EH (cell line): ENCODE measurements at places on chromosomes 6 and 20.

GRCh38 chr20:57899554-57899953, 189.7 kb upstream of the PMEPA1 start:
- DNase-seq, result peak; percentile 11

- DNase-seq, result peak; percentile 80
These were observed 170.1 kb downstream of the CLIC5 start for GRCh38 chr6:45845567-45845966.

GRCh38 chr20:3705970-3706739, 6.2 kb downstream of the SIGLEC1 start:
- no peak for DNase-seq

- DNase-seq, result peak; percentile 35
These were observed 77.3 kb downstream of the CHD6 start for GRCh38 chr20:41540918-41541317.

DNA sequence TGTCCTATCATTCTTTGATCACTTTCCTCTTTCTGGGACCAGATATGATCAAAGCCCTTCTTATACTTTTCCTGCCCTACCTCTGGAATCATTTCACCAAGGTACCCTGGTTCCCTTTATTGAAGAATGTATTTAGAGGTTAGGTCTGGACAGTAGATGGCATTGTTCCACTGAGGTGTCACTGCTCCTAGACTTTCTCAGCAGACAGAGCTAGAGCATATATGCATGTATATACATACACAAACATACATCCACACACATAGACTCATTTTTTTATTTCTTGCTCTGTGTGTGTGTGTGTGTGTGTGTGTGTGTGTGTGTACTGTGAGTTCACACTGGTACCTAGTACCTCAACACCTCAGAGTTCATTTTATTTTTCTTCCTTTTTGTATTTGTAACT, 40.9 kb downstream of the PTPRA start:
- DNase-seq, result no peak

DNA sequence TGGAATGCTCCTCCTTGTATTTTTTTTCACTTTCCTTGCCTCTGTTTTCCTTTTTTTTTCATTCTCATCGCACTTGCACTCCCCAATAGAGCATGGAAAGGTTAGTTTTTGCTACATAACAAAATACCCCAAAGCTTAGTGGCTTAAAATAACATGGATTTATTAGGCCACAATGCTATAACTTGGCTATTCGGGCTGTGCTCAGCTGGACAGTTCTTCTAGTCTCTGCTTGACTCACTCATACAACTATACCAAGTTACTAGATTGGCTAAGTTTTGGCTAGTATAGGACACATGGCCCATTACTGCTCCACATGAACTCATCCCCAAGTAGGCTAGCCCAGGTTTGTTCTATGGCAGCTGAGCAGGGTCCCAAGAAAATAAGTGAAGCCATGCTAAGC, 94.5 kb upstream of the ANKEF1 start:
- no peak for DNase-seq

DNA sequence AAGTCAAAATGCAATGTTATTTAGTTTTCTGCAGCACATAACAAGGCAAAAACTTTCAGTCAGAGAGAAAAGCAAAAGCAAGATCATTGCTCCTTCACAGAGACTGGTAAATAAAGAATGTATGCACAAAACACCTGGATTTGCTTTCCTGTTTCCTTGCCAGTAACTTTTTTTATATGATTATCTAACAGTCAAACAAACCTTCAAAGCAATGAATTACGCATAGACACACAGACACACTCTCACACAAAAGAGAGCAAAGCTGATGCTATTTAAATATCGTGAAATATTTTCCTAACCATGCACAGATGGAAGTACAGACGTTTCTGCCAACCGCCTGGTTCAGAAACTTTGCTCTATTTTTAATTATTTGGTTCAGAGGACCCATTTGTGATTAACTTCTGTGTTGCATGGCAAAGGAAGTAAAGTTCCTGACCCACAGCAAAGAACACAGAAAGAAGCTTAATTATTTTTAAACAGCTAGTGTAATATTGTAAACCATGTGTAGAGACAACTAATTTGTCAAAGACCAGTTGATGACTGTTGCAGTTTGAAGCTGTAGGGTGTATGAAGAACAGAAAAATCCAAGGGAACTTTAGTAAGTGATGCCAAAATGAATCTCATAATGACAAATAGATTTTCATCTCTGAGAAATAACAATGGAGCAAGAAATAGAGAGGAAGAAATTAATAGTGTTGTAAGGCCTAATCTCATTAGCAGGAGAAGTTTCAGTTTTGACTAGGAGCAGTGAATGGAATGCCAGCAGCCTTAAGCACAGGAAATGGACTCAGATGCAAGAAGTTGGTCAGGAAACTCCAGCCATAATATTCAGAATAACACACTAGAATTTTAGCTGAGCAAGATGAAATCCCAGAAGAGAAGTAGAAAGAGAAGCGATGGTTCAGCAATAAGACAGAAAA, 24.1 kb downstream of the ATXN1 start:
- DNase-seq, result peak; percentile 77

DNA sequence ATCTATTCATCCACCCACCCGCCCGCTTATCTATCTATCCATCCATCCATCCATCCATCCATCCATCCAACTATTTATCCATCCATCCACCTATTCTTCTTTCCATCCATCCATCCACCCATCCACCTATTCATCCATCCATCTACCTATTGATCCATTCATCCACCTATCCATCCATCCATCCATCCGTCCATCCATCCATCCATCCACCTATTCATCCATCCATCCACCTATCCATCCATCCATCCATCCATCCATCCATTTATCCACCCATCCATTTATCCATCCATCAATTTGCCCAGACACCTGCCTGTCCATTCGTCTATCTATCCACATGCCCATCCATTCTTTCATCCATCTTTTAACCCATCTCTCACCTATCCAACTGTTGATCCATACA, 71.1 kb upstream of the PMEPA1 start:
- no peak for DNase-seq

- DNase-seq, result peak; percentile 91
These were observed 74.9 kb downstream of the NCOA3 start for GRCh38 chr20:47576516-47577033.

DNA sequence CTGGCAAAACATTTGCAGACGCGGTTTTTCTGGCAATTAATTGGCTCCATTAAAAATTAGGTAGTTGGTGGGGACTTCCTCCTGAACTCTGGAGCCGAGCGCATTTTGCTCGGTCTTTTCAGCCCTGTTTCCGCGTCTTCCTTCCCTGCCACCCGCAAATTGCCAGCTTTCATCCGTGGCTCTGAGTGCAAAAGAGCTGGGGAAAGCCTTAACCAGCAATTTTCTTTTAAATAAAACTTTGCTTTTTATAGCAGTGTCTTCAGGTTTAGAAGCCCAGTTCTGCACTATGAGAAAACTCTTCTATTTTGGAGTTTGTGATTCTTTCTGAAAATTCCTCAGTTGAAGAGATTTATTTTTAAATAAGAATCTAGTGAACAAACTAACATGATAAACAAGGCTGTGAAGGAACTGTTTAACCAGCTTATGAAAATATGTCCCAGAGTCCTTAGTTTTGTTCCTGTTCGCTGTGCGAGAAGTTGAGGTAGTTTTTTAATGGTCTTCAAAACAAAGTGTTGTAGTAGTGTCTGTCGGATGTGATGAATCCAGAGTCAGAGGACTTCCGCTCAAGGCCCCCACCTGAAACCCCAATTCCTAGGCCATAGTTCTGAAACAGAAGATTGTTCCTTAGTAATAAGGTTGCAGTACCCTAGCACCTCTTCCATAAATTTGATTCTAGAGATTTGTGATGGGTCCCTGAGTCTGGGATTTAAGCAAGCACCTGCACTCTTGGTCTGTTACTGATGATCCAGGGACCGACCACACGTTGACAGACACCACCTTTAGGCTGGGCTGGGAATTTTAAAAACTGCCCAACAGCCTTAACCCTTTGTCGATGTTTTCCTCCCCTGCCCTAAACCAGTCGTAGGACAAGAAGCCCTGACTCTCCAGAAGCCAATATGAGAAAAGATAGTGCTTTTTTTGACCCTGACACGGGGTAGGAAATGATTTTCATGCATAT, 950 bp downstream of the KCTD20 start:
- peak; percentile 34 for DNase-seq

GRCh38 chr6:85004361-85004995, 240.1 kb upstream of the TBX18 start:
- no peak for DNase-seq

DNA sequence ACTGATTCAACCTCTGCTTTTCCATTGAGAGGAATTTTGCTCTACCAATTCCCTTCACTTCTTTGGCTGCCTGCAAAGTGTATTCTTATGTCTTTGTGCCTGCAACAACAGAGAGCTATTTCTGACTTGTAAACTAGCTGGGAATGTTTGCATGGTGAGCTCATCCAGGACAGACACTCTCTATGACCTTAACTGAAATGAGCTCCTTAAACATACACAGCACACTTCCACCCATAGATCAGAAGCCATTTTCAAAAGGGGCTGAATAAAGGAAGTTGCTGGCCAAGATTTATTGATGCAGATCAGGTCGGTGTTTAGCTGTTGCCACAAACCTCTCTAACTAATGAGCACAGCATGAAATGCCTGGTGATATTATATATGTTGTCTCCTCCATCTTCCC, 377.7 kb downstream of the BTBD9 start:
- DNase-seq, result peak; percentile 93

- DNase-seq, result no peak
These were observed 104.0 kb downstream of the CD2AP start for GRCh38 chr6:47581591-47581990.

- no peak for DNase-seq
These were observed 940.6 kb downstream of the KIF16B start for GRCh38 chr20:15632680-15633079.

DNA sequence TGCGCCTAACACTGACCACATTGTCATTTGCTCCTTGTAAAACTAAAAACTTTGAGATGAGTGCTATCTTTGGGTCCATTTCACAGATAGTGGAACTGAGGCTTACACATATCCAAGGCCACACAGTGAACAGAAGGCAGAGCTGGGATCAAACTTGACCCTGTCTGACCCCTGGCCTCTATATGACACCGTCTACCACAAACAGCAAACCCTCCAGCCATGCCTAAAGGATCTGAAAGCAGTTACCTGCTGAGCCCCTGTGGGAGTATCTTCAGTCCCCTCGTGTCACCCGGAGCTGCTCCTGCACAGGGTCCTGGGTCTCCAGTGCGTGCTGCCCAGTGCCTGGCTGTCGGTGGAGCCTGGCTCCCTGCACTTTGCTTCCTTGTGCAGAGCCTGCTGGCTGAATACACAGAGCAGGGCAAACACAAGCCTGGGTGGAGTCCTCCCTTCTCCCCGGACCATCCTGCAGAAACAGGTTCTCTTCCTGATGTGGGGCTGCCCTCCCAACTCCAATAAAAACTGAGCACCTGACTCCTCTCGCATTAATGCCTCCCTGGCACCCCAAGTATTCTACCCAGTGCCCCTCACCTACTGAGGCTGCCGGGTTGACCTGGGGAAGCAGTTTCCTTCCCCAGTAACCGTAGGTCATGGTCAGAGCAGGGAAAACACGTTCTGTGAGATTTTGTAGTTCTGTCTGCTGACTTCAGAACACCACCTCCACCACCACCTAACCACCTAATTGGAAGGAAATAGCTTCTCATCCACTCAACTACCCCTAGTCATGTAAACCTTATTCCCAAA, at the start of gene BCAS1:
Gene BCAS1 (minus strand): TSS at position 408 of the 801 bp plus-strand sequence. CDS start 11,876 bp downstream, outside the sequence.
- no peak for DNase-seq

- DNase-seq, result no peak
These were observed 43.0 kb downstream of the SLC2A4RG start for GRCh38 chr20:63782521-63782971.

GRCh38 chr20:24699321-24700165, 230.1 kb downstream of the SYNDIG1 start:
- no peak for DNase-seq

DNA sequence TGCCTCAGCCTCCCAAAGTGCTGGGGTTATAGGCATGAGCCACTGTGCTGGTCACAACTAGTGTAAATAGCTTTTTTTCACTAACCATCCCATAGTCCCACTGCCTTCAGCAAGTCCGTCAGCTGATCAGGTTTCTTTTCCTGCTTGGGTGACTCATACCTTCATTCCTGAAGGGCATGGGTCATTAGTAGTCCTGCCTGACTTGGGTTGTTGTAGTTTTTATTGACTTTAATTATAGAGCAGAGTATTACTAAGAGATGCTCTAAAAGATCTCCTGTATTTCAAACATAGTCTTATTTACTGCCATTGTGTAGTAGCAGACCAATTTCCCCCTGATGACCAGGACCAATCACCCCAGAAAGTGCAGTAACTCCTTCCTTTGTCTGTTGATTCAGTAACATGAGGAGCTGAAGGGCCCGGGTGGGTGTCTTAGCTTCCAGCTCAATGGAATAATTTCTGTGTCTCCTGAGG, 25.8 kb downstream of the HLA-C start:
- peak; percentile 84 for DNase-seq

DNA sequence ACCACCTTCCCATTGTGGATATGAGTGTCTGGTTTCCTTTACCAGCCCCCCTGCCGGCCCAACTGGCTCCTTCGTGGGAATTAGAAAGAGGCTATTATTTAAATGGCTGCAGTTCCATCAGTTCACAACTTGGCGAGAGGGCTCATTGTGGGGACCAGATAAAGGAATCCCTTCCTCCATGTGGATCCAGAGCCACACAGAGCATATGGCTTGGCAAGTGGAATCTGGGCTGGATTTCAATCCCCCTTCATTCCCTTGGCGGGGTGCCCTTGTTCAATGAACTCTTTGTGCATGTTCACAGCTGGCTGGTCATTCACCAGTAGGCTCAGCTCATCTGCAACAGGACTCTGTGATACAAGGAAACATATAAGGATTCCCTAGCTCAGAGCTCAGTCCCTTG, 140.6 kb downstream of the OPN5 start:
- no peak for DNase-seq

DNA sequence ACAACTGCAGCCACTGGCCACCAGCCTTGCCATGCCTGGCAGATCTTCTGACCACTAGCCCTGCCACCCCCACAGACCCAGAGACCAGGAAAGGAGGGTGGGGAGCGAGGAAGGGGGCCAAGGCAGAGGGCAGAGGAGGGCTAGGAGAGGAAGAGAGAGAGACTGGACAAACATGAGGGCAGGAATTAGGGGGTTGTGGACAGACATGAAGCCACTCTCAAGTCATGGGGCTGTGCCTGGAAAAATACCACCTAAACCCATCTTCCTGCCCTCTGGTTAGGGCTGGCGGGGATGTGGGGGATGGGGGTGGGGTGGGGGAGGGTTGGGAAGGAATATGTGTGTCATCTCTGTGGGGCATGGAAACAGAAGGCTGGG, 1.4 kb upstream of the SLC29A1 start:
- no peak for DNase-seq

GRCh38 chr20:5818346-5818681, 68.1 kb downstream of the SHLD1 start:
- DNase-seq, result no peak

GRCh38 chr6:166752097-166752496, 125.0 kb upstream of the RPS6KA2 start:
- DNase-seq, result no peak

DNA sequence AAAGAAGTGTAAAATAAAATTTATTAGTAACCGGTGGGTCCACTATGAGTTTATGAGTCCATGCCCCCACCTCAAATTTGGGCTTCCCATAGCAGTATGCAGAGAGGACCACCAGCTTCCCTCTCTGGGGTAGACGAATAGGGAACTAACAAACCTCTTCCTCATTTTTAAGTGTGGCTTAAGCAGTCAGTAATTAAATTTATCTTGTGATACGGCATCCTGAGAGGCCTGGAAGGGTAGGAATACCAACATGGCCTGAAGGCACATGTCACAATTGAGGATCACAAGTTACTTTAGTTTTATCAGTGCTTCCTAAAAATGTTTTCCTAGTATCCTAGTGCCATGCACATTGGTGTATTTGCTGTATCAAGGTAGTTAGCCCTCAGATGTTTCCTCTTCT, 239.9 kb downstream of the HIVEP2 start:
- no peak for DNase-seq
